ENCODE measurements at places on chromosomes 3 and 15.

GRCh38 chr3:127013758-127014535 lies 31.0 kb downstream of the PLXNA1 start:
- no peak for DNase-seq
- H3K36me3 ChIP-seq: peaks cover 58% of the 10 kb centered on the region
- peaks cover 22% of the 10 kb centered on the region for H3K4me1 ChIP-seq

DNA sequence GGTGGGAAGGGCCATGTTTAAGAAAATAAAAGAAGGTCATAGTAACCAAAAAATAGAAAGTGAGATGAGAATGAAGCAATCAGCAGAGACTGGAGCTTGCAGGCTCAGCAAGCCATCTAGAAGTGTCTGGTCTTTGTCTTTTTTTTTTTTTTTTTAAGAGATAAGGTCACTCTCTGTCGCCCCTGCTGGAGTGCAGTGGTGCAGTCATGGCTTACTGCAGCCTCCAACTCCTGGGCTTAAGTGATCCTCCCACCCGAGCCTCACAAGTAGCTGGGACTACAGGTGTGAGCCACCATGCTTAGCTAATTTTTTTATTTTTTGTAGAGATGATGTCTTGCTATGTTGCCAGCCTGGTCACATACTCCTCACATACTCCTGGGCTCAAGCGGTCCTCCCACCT lies 36.2 kb downstream of the GXYLT2 start:
- H3K27ac ChIP-seq: no peak overlapping the region
- no peak for DNase-seq
- H3K36me3 ChIP-seq: no peaks in the 10 kb centered on the region

DNA sequence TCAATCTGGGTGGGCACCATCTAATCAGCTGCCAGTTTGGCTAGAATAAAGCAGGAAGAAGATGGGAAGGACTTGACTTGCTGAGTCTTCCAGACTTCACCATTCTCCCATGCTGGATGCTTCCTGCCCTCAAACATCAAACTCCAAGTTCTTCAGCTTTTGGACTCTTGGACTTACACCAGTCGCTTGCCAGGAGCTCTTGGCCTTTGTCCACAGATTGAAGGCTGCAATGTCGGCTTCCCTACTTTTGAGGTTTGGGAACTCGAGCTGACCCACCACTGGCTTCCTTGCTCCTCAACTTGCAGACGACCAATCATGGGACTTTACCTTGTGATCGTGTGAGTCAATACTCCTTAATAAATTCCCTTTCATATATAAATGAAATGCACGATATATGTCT lies 8.6 kb upstream of the LIPC start:
- DNase-seq: no peak
- no peaks in the 10 kb centered on the region for H3K36me3 ChIP-seq
- H3K4me1 ChIP-seq: no peaks in the 10 kb centered on the region
- H3K27ac ChIP-seq: no peak overlapping the region
- no peak overlapping the region for H3K4me3 ChIP-seq

DNA sequence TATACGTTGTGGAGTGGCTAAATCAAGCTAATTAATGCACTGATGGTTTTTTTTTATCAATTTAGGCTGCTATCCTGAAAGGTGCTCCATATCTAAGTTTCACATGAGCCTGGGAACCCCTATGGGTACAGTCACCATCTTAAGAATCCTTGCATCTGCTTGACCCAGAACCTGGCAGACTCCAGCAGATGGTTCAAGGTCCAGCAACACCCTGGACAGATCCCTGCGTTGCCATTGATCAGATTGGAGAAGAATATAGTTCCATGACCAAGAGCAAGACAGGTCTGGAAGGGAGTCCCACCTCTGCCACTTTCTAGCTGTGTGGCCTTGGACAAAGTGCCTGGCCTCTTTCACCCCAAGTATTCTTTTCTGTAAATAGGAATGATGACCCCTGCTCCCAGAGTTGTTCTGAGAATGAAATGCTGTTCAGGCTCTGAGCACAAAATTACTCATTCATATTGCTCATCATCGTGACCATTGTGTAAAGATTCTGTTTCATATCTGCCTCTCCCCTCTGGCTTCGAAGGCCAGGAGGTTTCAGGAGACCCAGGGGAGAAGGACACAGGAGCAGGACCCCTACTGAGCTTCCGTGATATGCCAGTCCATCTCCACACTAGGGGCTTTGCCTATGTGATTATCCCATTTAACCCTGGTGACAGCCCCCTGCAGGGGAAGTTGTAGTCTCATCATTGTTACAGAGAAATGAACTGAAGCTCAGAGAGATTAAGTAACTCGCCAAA lies 30.0 kb upstream of the TSEN2 start:
- no peaks in the 10 kb centered on the region for H3K4me1 ChIP-seq
- no peak overlapping the region for H3K4me3 ChIP-seq
- H3K27me3 ChIP-seq: no peaks in the 10 kb centered on the region
- H3K27ac ChIP-seq: no peak overlapping the region

GRCh38 chr3:66473181-66473580 lies 27.6 kb downstream of the LRIG1 start:
- no peak overlapping the region for H3K27ac ChIP-seq
- no peaks in the 10 kb centered on the region for H3K36me3 ChIP-seq
- no peak for DNase-seq
- no peak overlapping the region for H3K4me3 ChIP-seq
- H3K4me1 ChIP-seq: peaks cover 35% of the 10 kb centered on the region

- peaks cover 8% of the 10 kb centered on the region for H3K4me1 ChIP-seq
- no peaks in the 10 kb centered on the region for H3K27me3 ChIP-seq
- no peaks in the 10 kb centered on the region for H3K36me3 ChIP-seq
- no peak overlapping the region for H3K4me3 ChIP-seq
- no peak overlapping the region for H3K27ac ChIP-seq
Measured at GRCh38 chr3:185504636-185505035, 5.8 kb upstream of the TMEM41A start.

DNA sequence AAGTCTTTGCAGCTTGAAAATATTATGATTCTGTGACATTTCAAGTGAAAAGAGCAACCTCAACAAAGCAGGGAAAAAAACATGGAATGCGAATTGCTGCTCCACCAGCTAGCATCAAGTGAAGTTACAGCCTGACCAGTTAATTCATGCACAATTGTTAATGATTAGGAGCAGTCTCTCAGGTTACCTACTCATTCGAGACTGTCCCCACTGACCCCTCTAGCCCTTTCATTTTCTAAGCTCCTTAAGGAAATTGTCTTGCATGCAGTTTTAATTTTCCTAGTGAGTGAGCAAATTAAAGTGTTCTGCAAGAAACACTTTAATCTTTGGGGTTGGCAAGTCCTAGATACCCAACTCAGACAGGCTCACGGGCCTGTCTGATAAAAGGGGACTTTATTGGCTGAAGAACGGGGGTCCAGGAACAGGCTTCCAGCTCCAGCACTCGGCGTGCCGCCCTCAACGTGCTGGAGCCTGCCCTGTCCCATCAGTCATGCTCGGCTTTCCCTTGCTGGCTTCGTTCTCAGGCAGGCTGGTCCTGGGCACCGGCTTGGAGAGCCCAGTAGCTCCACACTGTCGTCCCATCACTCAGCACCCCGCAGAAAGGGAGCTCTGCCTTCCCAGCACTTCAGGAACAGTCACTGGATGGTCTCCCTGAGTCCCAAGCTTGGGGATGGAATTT lies 18.3 kb downstream of the PODXL2 start:
- H3K27me3 ChIP-seq: no peaks in the 10 kb centered on the region
- no peak for DNase-seq
- H3K36me3 ChIP-seq: no peaks in the 10 kb centered on the region
- H3K4me3 ChIP-seq: no peak overlapping the region
- H3K27ac ChIP-seq: no peak overlapping the region

GRCh38 chr3:169430707-169431404 lies 232.7 kb downstream of the MECOM start:
- peak; percentile 58 for DNase-seq
- no peak overlapping the region for H3K4me3 ChIP-seq

- no peaks in the 10 kb centered on the region for H3K27me3 ChIP-seq
- H3K36me3 ChIP-seq: no peaks in the 10 kb centered on the region
- no peak overlapping the region for H3K27ac ChIP-seq
- H3K4me1 ChIP-seq: peaks cover 7% of the 10 kb centered on the region
- no peak overlapping the region for H3K4me3 ChIP-seq
Measured at GRCh38 chr15:51774916-51775315, 23.5 kb downstream of the TMOD2 start.

Measured in heart left ventricle (tissue), 16 donors.